ENCODE measurements at places on chromosomes 4 and X.
A peak's percentile ranks its signal among the peaks of the same experiment; 100 is the strongest.

- no peak for DNase-seq
These were observed 109.4 kb upstream of the FAM9C start for GRCh38 chrX:13153796-13154195.

DNA sequence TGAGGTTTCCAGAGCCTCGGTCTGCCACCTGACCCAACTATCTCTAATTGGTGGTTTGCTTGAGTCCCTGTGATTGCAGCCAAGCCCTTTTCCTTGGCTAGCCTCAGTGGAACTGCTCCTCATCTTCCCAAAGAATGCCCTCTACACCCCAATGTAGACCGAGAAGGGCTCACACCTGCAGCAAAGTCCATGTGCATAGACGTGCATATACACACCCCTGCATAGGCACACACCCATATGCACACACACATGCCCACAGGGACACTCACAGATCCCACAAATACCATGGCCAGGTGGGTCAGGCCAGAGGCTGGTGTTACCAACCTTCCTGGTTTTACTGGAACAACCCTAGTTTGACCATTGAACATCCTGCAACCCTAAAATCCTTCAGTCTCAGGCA, 332 bp downstream of the AWAT2 start:
- DNase-seq: no peak

DNA sequence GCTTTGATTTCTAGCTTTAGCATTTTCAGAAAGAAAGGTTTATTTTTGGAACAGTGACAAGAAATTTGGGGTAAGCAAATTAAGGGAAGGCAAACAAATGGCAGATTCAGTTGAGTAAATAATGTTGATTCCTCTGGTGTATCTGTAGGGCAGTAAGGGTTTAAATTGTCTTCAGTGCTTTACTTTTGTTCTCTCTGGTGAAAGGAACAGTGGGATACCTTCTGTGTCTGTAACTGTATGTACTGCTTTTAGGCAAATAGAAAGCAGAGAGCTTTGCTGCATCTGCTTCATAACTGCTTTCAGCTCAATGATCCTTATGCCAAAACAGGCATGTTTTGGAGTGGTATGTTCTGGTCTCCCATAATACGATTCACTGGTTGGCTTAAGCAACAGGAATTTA, 932.1 kb upstream of the SLIT2 start:
- no peak for DNase-seq

- peak; percentile 3 for DNase-seq
These were observed 92.5 kb upstream of the EDA2R start for GRCh38 chrX:66731398-66731797.

DNA sequence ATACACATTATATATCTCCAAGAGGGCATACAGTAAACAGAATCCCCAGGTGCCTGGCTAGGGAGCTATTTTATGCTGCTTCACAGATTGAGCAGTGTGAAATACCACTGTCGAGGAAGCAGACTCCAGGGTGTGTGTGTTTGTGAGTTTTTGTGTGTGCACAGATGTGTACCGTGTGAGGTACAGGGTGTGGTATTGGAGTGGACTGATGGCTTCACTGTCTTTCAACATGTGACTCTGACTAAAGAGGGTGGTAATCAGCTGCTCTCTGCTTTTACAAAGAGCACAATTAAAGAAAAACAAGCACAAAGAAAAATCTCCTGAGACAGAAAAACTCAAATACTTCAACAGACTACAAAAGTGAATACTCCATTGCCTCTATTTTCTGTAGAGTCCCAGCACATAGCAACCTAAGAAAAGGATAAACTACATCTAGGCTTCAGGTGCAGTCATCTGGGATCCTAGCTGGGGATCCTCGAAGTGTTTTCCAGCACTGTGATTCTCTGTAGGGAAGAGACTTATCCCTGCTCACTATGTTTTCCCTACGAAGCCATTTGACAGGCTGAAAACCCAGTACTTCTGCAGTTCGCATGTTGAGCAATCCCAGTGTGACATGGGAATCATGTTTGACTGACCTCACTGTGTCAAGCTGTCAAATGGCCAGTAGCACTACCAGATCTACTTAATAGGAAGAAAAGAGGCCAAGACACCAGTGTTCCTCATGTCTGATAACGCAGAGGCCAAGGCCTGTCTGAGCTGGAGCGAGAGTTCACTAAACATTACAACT, 100.3 kb downstream of the CDS1 start:
- no peak for DNase-seq

GRCh38 chr4:42151568-42152506, 618 bp downstream of the BEND4 start:
- DNase-seq: no peak

- no peak for DNase-seq
These were observed 126.6 kb downstream of the PPP4R3C start for GRCh38 chrX:27336466-27337091.

GRCh38 chrX:23554304-23554703, 113.0 kb upstream of the PRDX4 start:
- no peak for DNase-seq

DNA sequence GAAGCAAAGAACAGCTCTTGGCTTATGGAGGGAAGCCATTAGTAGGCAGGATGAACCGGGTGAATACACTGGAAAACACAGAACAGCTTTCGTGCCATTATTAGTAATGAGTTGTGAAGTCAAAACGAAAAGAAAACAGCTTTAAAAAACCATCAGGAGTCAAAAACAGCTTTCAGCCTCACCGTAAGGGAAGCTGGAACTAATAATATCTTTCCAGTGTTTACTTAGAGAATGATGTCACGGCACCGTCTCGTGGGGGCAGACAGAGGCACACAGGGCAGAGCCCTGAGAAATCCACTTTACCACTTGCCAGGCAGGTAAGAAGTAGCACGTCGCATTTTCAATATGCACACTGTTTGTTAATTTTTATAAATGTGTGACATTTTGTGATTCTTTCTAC, 37.9 kb upstream of the HMX1 start:
- DNase-seq: no peak

GRCh38 chrX:65610481-65610880, 57.0 kb upstream of the MSN start:
- no peak for DNase-seq

DNA sequence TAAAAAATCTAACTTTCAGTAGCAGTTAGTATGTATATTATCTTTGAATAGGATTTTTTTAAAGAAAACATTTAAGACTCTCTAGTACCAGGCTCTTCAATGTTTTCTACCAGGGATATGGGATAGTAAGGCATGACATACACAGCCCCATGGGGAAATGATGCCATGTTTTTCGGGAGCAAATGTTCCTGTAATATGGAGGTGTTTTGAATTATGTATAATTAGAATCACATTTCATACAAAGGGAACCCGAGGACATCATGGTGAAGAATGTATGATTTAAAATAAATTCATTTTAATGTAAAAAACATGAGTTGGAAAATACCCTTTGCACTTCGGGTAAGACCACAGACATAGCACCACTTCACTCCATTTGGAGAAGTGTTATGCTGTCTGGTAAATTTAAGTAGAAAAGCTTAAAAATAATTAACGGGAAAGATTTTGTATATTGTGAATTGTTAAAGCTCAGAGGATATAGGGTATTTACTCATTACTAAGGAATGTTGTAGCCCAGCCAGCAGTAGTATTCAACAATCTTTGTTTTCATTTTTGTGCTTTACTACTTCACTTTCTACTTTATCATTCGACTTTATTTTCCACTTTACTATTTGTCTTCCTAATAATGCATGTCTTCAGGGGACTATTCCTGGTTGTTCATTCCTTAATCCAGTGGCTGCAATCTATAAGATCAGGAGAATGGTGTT, 2050.7 kb downstream of the ARAP2 start:
- no peak for DNase-seq

- DNase-seq: no peak
These were observed 28.6 kb downstream of the BEX3 start for GRCh38 chrX:103405009-103405333.

- no peak for DNase-seq
These were observed 153.7 kb upstream of the FGF16 start for GRCh38 chrX:77293331-77293995.

DNA sequence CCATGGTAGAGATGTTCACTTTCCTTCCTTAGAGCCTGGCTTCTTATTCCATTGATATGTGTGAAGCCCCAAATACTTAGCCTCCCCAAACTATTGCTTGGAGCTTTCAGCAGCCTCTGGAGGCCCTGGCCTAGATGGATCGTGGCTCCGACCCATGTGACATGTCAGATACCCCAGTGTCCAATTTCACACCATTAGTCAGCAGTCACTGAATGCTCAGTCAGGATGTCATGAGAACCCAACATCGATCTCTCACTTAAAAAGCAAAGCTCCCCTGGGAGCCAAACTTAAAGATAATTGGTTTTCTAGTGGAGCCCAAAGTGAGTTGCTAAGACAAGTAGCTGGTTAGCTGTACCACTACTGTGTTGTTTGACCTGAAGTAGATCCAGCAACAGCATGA, 41.6 kb upstream of the IGSF1 start:
- DNase-seq: no peak

GRCh38 chr4:57401586-57401985, 291.4 kb upstream of the IGFBP7 start:
- DNase-seq: no peak

DNA sequence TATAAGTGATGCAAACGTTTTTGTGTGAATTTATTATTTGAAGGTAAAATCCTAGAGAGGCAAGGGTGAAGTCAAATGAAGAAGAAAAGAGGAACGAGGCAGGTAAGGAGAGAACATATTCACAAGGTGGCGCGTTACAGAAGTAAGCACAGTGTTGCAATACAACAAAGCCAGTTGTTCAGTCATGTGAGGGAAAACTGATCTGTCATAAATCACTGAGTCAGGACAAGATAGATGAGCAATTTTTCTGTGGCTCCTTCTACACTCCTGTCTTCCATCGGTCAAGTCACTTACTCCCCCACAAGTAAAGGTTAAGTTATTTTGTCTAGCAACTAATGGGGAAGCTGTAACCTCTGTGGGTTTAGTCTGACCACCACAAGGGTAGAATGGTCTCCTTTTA, 203.0 kb upstream of the GK2 start:
- no peak for DNase-seq

DNA sequence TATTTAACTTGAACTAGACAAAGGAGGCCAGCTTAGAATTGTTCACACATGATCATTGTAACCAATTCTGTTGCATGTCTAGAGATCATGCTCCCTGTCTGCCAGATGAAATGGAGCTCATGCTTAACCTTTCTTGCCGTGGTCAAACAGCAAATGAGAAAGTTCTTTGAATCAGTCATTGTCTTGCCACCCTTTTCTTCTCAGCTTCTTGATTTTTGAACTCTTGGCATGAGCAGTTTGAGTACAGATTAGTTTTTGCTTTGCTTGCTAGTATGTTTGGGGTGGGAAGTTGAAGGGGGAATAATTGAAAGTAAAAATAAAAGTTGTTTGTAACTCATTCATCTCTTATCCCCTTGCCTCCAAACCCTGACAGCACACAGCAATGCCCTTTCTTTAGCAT, 4.7 kb downstream of the MTM1 start:
- no peak for DNase-seq

- peak; percentile 51 for DNase-seq
These were observed at the start of gene MPP1 for GRCh38 chrX:154804957-154805695. Gene MPP1 (minus strand): TSS chrX:154805485. CDS start chrX:154805373, 112 bp downstream.

GRCh38 chr4:140706665-140707064, 49.5 kb downstream of the TBC1D9 start:
- no peak for DNase-seq
